ENCODE measurements at places on chromosomes 6 and 20.

- DNase-seq = peak; percentile 69
Measured at GRCh38 chr6:71194724-71195123, 93.9 kb upstream of the OGFRL1 start.

GRCh38 chr6:55568808-55569439, 10.1 kb downstream of the HMGCLL1 start:
- no peak for DNase-seq

GRCh38 chr6:15499125-15499524, 163.7 kb downstream of the DTNBP1 start:
- no peak for DNase-seq

DNA sequence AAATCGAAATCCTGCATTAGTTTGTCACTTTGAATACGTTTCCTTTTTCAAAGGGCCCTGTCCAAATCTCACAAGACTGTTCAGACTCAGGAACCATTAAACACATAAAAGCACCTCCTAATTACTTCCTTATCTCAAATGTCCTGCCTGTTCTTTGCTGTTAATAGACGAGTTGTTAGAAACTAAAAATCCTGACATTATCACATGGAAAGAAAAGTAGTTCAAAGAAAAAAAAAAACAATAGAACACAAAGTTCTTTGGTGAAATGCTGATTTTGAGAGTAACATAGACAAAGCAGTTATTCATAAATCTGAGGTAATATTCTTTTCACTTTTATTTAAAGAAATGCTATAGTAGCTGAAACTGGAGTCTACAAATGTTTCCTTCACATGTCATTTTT, 12.1 kb upstream of the TAB2 start:
- DNase-seq = no peak

DNA sequence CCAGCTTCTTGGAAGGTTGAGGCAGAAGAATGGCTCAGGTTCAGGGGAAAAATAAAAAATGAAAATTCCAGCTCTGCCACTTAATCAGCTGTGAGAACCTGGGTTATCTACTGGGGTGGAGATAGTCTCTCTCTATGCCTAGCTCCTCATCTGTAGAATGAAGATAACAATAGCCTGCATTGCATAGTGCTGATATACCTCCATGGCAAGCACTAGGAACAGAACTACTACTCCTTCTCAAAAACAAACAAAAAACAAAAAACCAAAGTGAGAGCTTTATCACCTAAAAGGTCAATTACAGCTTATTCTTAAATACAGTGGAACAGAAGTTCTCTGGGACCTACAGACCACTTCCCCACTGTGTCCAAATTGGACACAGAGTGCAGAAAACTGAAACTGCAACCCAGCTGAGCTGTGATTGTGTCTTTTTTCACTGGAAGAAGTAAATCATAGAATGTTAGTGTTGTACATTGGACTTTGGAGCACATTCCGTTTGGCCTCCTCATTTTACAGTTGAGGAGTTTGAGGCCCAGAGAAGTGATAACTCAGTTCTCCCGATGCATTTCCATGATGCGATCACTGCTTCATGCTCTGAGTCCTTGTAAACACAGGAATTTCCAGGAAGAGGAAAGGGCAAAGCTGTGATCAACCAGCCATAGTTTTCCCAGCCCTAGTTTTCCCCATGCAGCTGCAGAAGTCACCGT, 23.3 kb downstream of the MTFR2 start:
- peak; percentile 63 for DNase-seq

DNA sequence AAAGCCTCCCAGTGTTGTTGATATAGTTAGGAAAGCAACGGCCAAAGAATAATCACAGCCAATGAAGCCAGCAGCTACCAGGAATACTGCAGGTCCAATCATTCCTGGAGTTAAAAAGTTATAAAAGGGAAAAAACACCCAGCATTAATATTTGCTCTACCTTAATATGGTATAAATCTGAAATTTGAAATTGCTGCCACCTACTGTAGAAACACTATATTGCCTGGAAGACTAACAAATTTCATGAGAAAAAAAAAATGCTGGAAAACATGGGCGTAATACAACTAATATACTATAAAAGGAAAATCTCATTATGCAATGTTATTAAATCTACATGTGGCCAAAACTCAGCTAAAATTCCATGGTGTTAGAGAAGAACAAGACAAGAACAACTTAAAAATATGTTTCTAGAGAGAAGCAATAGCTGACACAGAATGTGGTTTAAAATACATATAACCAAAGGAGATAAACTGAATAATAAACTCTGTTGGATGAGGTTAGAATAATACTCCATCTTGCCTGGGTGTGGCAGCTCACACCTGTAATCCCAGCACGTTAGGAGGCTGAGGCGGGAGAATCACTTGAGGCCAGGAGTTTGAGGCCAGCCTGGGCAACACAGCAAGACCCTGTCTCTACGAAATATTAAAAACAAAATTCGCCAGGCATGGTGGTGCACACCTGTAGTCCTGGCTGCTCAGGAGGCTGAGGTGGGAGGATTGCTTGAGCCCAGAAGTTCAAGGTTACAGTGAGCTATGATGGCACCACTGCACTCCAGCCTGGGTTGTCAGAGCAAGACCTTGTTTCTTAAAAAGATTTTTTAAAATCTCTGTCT, 43.1 kb downstream of the SLC17A5 start:
- DNase-seq = peak; percentile 85

DNA sequence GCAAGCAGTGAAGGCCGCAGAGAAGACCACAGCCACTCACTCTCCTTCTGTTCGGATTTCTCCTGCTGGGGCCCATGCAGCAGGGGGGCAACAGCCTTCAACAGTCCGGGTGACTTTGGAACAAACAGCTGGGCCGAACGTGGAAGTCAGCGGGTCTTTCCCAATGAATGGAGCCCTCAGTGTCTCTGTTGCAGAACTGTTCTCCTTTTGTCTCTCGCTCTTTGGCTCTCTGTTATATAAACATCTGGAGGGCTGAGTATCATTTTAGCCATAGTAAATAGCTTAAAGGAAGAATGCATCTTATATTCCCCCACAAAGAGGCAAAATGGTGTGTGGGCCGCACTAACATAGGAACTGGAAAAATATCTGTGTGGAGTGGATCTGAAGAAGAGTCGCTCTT, 136.7 kb upstream of the RALGAPA2 start:
- DNase-seq = no peak

- DNase-seq = no peak
Measured at GRCh38 chr6:167079853-167080297, 43.0 kb upstream of the CCR6 start.

- DNase-seq = peak; percentile 81
Measured at GRCh38 chr6:39426073-39426456, 103.6 kb upstream of the KCNK16 start.

DNA sequence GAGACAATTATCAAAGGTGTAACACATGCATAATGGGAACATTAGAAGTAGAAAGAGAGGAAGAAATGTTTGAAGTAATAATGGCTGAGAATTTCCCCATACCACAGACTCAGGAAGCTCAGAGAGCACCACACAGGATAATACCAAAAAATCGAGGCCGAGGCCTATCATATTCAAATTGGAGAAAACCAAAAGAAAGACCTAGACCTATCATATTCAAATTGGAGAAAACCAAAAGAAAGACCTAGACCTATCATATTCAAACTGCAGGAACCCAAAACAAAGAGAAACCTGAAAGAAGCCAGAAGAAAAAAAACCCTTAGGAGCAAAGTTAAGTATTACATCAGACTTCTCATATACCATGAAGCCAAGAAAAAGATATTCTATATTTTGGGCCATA, 18.0 kb downstream of the NINL start:
- no peak for DNase-seq

DNA sequence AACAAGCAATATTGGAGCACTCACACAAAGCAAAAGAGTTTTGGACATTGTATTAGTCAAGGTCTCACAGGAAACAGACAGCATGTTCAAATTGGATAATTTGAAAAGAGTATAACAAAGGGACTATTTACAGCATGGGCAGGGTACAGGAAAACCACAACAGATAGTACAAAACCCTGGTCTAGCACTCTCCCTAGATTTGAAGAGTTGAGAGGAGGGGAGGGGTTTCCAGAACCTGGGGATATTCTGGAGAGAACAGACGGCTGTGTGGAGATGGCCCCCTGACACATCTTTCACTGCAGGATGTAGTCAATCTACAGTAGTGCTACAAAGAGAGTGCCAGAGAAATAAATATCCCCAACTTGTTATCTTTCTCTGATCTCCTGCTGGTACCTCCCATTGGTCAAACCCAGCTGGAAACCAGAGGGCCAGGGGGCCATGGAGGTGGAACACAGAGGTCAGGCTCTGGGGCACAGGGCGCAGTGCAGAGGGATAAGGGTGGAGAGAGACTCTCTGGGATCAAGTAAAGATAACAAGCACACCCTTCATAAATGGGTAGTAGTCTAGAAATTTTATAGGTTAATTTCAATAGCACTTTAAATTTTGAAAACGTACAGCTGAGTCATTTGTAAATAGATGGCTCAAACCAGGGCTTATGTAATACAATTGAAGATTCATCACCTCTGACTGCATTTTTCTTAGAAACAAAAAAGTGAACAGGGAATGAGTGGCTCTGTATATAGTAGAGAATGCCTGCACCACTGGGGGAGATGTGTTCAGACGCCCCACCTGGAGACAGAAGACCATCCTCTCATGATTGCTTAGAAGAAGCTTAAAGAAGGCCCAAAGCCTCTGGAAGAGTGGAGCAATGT, 25.7 kb downstream of the RCAN2 start:
- DNase-seq = peak; percentile 7

DNA sequence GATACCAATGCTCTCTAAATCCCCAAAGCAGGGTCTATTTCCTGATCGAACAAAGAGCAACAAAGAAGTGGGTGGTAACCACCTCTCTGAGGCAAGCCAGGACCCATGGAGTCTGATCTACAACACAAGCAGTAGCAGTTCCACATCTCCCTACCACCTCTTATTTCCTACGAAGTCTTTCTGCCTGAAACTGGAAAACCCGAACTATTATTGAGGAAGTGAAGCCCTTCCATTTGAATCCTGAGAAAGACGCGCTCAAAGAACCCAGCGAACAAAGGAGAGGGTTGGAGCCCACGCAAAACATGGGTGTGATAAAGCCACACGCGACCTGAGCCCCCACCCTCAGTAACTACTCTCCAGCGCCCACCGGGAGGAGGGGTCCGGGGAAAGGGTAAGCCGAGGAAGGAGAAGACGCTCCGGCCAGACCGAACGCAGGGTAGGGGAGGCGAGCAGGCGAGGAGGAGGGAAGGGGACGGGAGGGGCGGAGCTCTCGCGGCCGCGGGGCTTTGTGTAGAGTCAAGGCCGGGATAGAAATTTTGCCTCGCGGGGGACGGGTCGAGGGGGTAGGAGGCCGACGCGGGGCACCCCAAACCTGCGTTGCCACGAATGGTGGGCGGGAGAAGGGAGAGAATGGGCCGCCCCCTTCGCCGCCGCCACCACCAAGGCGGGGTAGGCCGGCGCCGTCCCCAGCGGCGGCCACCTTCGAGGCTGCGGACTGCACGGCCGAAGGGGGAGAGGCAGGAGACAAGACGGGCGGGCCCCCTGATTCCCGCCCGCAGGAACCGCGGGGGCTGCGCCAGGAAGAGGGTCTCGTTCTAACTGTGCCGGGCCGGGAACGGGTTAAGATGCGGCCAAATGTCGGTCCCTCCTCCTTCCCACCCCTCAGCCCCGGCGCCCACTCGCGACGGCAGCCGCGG, 802 bp downstream of the HDAC2 start:
- peak; percentile 33 for DNase-seq

GRCh38 chr6:136823128-136823660, 802 bp downstream of the PEX7 start:
- no peak for DNase-seq

DNA sequence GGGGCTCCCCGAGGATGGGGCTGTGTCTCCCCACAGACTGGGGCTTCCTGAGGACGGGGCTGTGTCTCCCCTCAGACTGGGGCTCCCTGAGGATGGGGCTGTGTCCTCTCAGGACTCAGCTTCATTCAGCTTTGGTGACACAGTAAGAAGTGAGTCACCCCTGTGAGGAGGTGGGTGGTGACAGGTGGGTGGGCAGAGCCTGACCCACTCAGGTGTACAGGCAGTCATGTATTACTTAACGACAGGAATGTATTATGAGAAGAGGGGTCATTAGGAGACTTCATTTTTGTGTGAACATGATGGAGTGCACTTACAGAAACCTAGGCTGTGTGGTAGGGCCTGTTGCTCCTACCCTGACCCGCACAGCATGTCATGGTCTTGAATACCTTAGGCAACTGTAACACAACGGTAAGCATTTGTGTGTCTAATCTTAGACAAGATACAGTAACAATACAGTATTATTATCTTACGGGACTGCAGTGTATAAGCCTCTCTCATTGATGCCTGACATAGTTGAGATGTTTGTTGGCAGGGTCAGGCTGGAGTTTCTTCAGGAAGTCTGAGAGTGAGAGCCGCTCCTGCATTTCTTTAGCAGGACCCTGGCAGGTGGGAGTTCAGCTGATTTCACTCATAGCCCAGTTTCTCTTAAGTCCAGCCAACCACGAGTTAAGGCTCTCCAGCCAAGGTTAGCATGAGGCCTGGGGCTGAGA, 10.9 kb upstream of the PGC start:
- DNase-seq = no peak

GRCh38 chr6:1178590-1178989, 133.3 kb upstream of the FOXQ1 start:
- no peak for DNase-seq

DNA sequence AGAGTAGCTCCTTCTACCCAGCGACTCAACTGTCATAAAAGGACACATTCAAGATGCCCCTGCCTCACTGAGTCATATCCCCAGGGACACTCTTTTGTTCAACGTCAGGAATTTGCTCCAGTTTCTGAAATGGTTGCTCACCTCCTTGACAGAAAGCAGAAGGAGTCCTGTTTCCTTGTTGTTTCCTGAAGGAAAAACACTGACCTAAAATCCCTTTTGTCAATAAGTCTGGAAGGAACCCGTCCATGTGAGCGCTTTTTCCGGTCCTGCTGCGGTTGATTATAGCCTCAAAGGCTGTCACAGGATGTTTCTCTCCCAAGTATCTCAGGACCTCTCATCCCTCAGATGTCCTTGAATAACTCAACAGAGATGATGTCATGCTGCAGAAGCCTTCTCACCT, 113.6 kb upstream of the PLEKHG1 start:
- peak; percentile 61 for DNase-seq

DNA sequence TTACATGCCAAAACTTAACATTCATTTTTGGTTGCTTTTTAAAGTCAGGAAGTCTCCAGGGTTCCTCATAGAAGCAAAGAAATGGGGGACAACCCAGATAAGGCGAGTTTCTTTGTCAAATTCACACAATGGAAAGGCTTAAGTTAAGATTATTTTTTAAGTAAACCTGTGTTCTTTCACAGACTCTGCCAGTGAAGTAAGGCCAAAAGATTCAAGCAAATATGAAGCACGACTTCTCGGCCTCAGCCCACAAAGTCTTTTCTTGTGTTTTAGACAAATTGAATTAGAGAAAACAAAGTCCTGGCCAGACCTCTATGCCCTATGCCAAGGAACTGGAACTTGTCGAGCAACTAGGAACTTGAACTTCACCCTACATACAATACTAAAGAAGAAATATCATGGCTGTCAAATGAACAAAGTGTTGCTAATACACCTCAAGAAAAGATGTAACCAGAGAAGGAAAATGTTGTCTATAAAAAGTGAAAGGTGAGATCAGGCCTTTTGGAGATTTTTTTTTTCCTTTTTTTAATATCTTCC, 540.0 kb upstream of the JARID2 start:
- DNase-seq = peak; percentile 90
